Body of pancreas (tissue), 4 donors: ENCODE measurements at places on chromosomes 6 and 20. TPM values are rescaled to one million over a fixed set of nuclear protein-coding genes. Genes with fewer than 3 reads are reported as not detected.

Gene SLC13A3
- 3.4 TPM for total RNA-seq

Gene SNAP25
- total RNA-seq = 10.9 TPM

GRCh38 chr6:1821513-1822183 lies 211.9 kb downstream of the FOXC1 start:
- no peak overlapping the region for H3K4me3 ChIP-seq
- no peaks in the 10 kb centered on the region for H3K27me3 ChIP-seq
- H3K36me3 ChIP-seq = no peaks in the 10 kb centered on the region
- peaks cover 14% of the 10 kb centered on the region for H3K4me1 ChIP-seq

GRCh38 chr6:87789198-87789899 lies 87.3 kb upstream of the AKIRIN2 start:
- no peak overlapping the region for H3K27ac ChIP-seq
- no peaks in the 10 kb centered on the region for H3K36me3 ChIP-seq
- no peaks in the 10 kb centered on the region for H3K27me3 ChIP-seq
- H3K4me1 ChIP-seq = no peaks in the 10 kb centered on the region
- H3K4me3 ChIP-seq = no peak overlapping the region

Gene LGSN
- total RNA-seq = 0.26 TPM

- H3K4me3 ChIP-seq = no peak overlapping the region
- H3K36me3 ChIP-seq = no peaks in the 10 kb centered on the region
- H3K4me1 ChIP-seq = peaks cover 12% of the 10 kb centered on the region
- no peak for DNase-seq
Measured at GRCh38 chr6:3314621-3315467, 56.1 kb downstream of the PSMG4 start.

Gene SLPI
- 14.5 TPM for total RNA-seq

GRCh38 chr20:36240076-36240475 lies 3.8 kb downstream of the AAR2 start:
- DNase-seq = no peak
- no peaks in the 10 kb centered on the region for H3K27me3 ChIP-seq
- no peak overlapping the region for H3K27ac ChIP-seq
- H3K36me3 ChIP-seq = no peaks in the 10 kb centered on the region
- H3K4me1 ChIP-seq = peaks cover 43% of the 10 kb centered on the region
- no peak overlapping the region for H3K4me3 ChIP-seq

GRCh38 chr6:26285143-26286134 lies 79.6 kb upstream of the BTN3A2 start:
- H3K4me3 ChIP-seq = peak overlapping the region; percentile 34
- peaks cover 17% of the 10 kb centered on the region for H3K4me1 ChIP-seq
- H3K36me3 ChIP-seq = no peaks in the 10 kb centered on the region
- peak; percentile 94 for DNase-seq
- H3K27me3 ChIP-seq = no peaks in the 10 kb centered on the region

DNA sequence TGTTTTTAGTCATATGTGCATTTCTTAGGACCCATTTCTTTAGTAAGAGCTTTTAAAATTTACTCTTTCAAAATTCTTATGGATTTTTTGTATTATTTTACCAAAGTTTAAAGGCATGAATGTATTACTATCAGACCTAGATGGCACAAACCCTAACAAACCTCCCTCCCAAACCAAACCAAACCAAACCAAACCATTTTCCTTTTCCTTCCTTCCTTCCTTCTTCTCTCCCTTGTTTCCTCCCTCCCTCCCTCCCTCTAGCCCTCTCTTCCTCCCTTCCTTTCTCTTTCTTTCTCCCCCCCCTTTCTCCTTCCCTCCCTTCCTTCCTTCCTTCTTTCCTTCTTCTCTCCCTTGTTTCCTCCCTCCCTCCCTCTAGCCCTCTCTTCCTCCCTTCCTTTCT lies 1001.8 kb upstream of the CITED2 start:
- H3K4me1 ChIP-seq = peaks cover 10% of the 10 kb centered on the region
- no peak for DNase-seq
- H3K27ac ChIP-seq = no peak overlapping the region
- no peaks in the 10 kb centered on the region for H3K27me3 ChIP-seq

Gene CALHM4
- not detected for total RNA-seq

- peaks cover 19% of the 10 kb centered on the region for H3K4me1 ChIP-seq
- no peaks in the 10 kb centered on the region for H3K36me3 ChIP-seq
- peak; percentile 84 for DNase-seq
- no peaks in the 10 kb centered on the region for H3K27me3 ChIP-seq
- H3K4me3 ChIP-seq = no peak overlapping the region
Measured at GRCh38 chr6:41257369-41258195, 28.9 kb downstream of the TREM1 start.

- H3K4me1 ChIP-seq = no peaks in the 10 kb centered on the region
- no peaks in the 10 kb centered on the region for H3K36me3 ChIP-seq
- H3K4me3 ChIP-seq = no peak overlapping the region
- no peak for DNase-seq
- no peak overlapping the region for H3K27ac ChIP-seq
Measured at GRCh38 chr6:112911959-112912358, 564.8 kb downstream of the RFPL4B start.

Gene BMP5
- 1.6 TPM for total RNA-seq

GRCh38 chr6:48378884-48379407 lies 267.9 kb upstream of the PTCHD4 start:
- H3K4me1 ChIP-seq = no peaks in the 10 kb centered on the region
- DNase-seq = no peak
- no peak overlapping the region for H3K27ac ChIP-seq
- no peak overlapping the region for H3K4me3 ChIP-seq
- H3K27me3 ChIP-seq = no peaks in the 10 kb centered on the region

- H3K27me3 ChIP-seq = no peaks in the 10 kb centered on the region
- H3K4me3 ChIP-seq = no peak overlapping the region
- no peak overlapping the region for H3K27ac ChIP-seq
- no peaks in the 10 kb centered on the region for H3K4me1 ChIP-seq
- H3K36me3 ChIP-seq = no peaks in the 10 kb centered on the region
- DNase-seq = no peak
Measured at GRCh38 chr20:54043076-54043967, 27.1 kb downstream of the BCAS1 start.

DNA sequence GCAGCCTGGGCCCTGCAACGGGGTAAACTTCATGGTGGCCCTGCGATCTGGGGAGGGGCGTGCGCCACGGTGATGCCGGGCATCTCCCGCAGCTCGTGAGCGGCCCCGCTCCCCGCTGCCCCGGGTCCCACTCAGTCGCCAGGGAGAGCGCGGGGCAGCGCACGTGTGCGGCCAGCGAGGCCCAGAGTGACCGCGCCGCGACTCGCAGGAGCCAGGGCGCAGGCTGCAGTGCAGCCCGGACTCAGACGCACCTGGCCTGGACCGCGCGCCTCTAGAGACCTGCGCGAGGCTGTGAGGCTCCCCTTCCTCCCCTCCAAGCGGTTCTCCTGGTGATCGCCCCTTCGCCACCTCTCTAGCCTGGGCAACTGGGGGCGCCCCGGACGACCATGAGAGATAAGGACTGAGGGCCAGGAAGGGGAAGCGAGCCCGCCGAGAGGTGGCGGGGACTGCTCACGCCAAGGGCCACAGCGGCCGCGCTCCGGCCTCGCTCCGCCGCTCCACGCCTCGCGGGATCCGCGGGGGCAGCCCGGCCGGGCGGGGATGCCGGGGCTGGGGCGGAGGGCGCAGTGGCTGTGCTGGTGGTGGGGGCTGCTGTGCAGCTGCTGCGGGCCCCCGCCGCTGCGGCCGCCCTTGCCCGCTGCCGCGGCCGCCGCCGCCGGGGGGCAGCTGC lies 652 bp downstream of the BMP6 start:
- H3K36me3 ChIP-seq = no peaks in the 10 kb centered on the region
- peaks cover 29% of the 10 kb centered on the region for H3K27me3 ChIP-seq
- peaks cover 41% of the 10 kb centered on the region for H3K4me1 ChIP-seq

Gene RIPPLY2
- total RNA-seq = not detected
